Stimulated activated CD8-positive, alpha-beta memory T cell treated with anti-CD3 and anti-CD28 coated beads, Interleukin-15, amount 100 ng/mL, for 4 hours (primary cell): ENCODE measurements at places on chromosomes 5 and 9.

DNA sequence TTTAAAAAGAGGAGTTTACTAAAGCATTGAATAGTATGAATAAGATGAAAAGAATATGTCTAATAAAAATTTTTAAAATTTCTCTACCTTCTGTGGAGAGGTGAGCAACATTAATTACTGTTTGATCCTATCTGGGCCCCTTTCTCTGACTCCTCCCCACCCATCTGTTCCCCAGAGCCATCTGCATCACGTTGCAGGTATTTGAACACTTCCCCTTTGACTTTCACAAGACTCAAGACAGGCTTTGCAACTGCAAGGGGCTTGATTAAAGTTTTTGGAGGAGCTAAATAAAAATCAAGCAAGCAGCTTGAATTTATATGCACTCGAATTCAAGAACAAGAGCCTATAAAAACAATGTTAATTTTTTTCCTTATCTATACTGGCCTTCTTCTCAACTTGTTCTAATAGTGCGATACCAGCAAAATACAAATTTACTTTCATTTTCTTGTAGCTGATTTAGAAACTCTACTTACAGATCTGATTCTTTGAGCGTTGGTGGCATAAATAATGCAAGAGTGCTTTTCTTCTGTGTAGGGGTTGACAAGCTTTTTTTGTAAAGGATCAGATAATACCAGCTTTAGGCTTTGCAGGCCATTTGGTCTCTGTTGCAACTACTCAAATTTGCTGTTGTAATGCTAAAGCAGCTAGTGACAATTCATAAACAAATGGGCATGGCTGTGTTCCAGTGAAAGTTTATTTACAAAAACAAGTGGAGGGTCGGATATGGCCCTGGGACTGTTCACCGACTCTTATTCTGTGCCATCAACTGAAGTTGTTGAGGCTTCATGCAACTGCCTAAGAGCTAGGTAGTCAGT lies 21.2 kb downstream of the TXNDC8 start:
- DNase-seq, result no peak

- DNase-seq, result no peak
Observed at GRCh38 chr9:71830929-71831328, 62.6 kb upstream of the CEMIP2 start.

DNA sequence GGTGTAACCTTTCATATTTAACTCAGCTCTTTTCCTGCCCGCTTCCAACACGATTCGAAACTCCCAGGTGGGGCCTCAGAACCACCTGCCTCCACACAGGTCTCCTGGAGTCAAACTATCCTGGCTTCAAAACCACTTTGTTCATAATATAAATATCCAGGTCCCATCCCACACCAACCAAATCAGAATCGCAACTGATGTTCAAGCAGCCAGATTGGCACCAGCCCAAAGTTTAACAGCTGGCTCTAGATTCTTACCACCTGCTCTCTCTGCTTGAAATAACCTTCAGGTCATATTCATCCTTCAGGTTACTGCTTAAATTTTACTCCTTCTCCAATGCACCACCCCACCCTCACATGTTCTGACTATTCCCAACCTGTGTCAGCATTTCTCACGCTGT lies 231.4 kb upstream of the TRPM3 start:
- no peak for DNase-seq

- DNase-seq, result no peak
Observed at GRCh38 chr5:132464156-132464939, 26.2 kb downstream of the IRF1 start.

GRCh38 chr9:110133608-110134210 lies 74.2 kb downstream of the C9orf152 start:
- no peak for DNase-seq
